Activated T-helper 1 cell treated with Interleukin-2 at 50 U/mL for 16 hours (primary cell): ENCODE measurements at places on chromosomes 3 and 15.

- no peak for DNase-seq
These were observed 26.0 kb downstream of the FRMD4B start for GRCh38 chr3:69359916-69360315.

- no peak for DNase-seq
These were observed 74.8 kb downstream of the GABRG3 start for GRCh38 chr15:27045796-27046195.

DNA sequence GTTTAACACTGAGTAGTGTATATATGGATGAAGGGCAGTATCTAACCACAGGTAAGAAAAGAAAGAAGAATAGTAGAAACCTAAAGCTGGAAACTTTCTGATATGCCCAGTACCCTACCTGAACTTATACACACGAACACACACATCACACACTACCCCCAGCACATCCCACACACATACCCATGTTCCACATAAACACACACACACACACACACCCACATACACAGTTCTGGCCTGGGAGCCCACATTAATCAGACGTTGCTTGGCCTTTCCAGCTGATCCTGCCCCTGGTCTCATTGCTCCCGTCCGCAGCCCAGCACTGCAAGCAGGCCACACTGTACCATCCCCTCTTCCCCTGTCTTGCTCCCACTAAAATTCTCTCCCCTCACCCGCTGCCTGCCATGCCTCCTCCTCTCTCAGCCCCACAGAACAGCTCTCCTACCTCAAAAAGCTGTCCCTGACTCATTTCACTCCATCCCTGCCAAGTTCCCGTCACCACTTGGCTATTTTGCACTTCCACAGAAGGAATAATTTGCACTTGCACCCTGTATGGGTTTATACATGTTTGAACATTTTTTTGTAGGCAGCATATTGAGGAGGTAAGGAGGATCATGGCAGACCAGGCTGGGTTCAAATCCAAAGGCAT, 185.8 kb upstream of the PPP2R3A start:
- DNase-seq: no peak

DNA sequence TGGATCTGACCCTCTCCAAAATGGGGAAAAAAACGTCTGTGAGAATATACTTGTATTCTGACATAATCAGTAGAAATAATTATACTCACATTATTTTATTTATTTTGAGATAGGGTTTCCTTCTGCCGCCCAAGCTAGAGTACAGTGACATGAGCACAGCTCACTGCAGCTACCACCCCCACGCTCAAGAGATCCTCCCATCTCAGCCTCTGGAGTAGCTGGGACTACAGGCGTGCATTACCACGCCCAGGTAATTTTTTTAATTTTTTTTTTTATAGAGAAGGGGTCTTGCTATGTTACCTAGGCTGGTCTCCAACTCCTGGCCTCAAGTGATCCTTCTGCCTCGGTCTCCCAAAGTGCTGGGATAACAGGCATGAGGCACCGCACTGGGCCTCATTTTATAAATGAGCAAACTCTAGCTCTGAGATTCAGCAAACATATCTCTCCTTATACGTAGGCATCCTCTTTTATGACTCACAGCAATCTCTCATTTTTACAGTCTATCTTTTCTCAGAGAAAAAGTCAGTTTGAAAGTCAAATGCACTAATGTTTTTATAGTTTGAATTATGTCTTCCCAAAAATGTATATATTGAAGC, 989 bp upstream of the VGLL3 start:
- DNase-seq: no peak

GRCh38 chr15:79467865-79468586, 35.9 kb downstream of the MINAR1 start:
- DNase-seq: no peak

- DNase-seq: no peak
These were observed 84.3 kb downstream of the ARPP21 start for GRCh38 chr3:35723480-35724097.

DNA sequence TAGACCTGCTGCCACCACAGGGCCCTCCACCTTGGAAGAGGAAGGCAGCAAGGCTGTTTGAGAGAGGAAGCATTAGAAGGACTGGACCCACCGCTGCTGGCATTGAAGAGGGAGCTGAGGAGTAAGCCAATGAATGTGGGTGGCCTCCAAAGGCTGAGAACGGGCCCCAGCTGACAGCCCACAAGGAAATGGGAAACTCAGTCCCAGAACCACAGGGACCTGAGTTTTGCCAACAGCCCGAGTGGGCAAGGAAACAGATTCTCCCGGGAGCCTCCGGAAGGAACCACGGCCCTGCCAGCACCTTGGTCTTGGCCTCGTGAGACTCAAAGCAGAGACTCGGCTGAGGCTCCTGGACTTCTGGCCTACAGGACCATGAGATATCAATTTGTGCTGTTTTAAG, 95.4 kb upstream of the SNRPA1 start:
- no peak for DNase-seq
